ENCODE measurements at places on chromosomes 2 and 18. TPM values are rescaled to one million over a fixed set of nuclear protein-coding genes. Genes with fewer than 3 reads are reported as not detected.

The CNGA3 gene
- not detected for total RNA-seq

The UBR3 gene
- 21.9 TPM for total RNA-seq

The ZSWIM2 gene
- not detected for total RNA-seq

The SNTG2 gene
- total RNA-seq, result not detected

GRCh38 chr2:69559442-69560146, 83.9 kb downstream of the AAK1 start:
- H3K4me1 ChIP-seq, result peaks cover 25% of the 10 kb centered on the region
- 0 out of 2 replicates have a peak, but pooled peaks cover 2% of the 10 kb centered on the region for H3K36me3 ChIP-seq
- H3K27ac ChIP-seq, result no peak overlapping the region
- DNase-seq, result peak; percentile 76
- no peak overlapping the region for H3K4me3 ChIP-seq

GRCh38 chr2:65536596-65536995, 104.2 kb upstream of the SPRED2 start:
- 0 out of 2 replicates have a peak, but pooled peaks cover 4% of the 10 kb centered on the region for H3K4me1 ChIP-seq
- no peak overlapping the region for H3K4me3 ChIP-seq
- H3K27ac ChIP-seq, result no peak overlapping the region
- no peaks in the 10 kb centered on the region for H3K36me3 ChIP-seq
- no peak for DNase-seq

GRCh38 chr18:50586710-50587109, 26.8 kb downstream of the MAPK4 start:
- no peaks in the 10 kb centered on the region for H3K4me1 ChIP-seq
- no peak overlapping the region for H3K27ac ChIP-seq
- H3K27me3 ChIP-seq, result peaks cover 5% of the 10 kb centered on the region
- H3K36me3 ChIP-seq, result no peaks in the 10 kb centered on the region
- no peak overlapping the region for H3K4me3 ChIP-seq
